ENCODE measurements at places on chromosomes 13 and 19.

GRCh38 chr19:54297759-54298305 lies 15.1 kb downstream of the LILRA5 start:
- no peak for DNase-seq

GRCh38 chr19:33737681-33738371 lies 58.8 kb upstream of the KCTD15 start:
- DNase-seq: no peak

DNA sequence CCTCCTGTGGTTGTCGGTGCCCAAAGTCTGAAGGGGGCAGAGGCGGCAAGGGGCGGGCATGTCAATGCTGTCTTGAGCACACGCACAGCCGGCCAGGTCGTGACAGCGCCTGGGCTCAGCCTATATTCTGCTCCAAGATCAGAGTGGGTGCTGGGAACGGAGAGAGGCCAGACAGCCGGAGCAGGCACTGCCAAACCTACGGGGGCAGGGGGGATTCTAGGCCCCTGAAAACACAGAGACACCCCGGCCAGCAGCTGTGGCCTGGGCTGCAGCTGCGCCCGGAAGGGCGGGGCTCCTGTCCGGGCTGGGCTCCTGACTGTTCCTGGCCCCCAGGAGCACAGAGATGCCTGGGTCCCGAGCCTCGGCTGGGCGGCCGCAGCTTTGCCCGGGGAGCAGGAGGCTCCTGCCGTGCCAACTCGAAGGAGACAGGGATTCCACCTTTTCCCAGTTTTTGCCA lies 2662.9 kb upstream of the PCDH20 start:
- no peak for DNase-seq

- no peak for DNase-seq
Observed at GRCh38 chr13:27137759-27138158, 33.9 kb downstream of the USP12 start.

GRCh38 chr13:20442375-20442774 lies 83.3 kb downstream of the CRYL1 start:
- DNase-seq: no peak

- DNase-seq: no peak
Observed at GRCh38 chr19:11088506-11089253, 583 bp upstream of the LDLR start.

GRCh38 chr13:86608701-86609100 lies 809.5 kb upstream of the SLITRK6 start:
- DNase-seq: no peak

DNA sequence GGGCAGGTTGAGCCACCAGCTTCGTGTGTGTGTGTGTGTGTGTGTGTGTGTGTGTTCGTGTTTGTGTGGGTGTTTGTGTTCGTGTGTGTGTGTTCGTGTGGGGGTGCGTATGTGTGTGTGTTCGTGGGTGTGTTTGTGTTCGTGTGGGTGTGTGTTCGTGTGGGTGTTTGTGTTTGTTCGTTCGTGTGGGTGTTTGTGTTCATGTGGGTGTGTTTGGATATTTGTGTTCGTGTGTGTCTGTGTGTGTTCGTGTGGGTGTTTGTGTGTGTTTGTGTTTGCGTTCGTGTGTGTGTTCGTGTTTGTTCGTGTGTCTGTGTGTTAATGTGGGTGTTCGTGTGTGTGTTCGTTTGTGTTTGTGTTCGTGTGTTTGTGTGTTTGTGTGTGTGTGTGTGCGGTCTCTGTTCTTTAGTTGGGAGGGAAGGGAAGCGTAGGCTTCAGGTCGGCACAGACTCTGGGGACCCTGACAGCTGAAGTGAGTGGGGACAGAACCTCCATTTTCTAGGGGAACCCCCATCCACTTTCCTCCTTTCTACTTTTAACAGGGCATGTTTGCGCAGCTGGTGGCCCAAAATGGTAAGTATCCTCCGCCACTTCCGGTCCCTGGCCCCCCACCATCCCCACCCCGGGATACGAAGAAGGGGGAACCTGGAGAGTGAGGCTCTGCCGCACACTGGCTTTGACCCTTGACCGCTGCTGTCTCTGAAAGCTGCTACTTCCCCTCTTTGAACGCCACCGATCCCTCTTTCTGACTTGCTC lies 1.6 kb downstream of the TNFSF9 start:
- DNase-seq: no peak

DNA sequence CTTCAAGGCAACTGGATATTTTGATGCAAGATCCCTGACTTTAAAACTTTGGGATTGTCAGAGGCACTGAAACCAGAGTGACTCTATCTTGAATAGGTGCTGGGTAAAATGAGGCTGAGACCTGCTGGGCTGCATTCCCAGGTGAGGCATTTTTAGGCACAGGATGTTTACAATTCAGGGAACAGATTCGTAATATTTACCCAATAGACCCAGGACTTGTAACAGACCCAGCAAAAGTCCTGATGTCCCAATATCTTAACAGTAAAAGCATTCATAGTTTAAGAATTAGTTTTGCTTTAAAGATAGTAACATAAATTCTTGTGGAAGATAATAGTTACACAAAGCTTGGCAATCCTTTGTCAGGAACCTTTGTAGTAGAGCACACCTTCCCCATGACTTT lies 166.2 kb downstream of the FGF14 start:
- no peak for DNase-seq

DNA sequence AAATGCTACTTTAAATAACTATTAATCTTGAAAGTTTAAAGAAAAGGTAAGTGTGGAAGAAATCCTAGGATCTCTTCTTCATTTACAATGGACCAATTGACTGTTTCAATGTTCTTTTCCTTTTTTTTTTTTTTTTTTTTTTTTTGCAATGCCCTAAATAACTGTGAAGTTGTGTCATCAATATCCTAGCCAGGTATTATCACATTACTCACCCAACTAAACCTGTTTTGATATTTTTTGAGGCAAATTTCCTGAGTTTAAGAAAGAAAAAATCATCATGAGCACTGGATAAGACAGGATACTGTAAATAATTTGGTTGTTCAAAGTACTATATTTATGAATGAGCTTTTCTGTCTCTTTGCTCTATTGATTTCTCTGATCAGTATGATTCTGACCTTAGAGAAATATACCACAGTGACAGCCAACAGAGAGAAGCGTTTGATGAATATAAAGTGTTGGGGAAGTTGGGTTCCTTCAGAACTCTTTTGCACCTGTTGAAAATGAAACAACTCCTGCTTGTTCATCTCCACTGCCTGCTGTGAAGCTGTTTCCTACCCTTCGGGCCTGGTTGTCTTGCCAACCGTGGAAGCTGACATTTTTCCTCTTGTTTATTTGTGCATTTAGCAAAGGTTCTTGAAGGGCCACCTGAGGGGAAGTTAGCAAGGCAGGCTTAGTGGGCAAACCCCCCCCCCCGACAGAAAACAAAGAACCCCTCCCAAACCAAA lies 1220.5 kb upstream of the SLC10A2 start:
- no peak for DNase-seq

- no peak for DNase-seq
Observed at GRCh38 chr19:54928299-54928698, 19.0 kb downstream of the NLRP7 start.

GRCh38 chr19:35404879-35405622 lies 34.2 kb downstream of the GPR42 start:
- no peak for DNase-seq

DNA sequence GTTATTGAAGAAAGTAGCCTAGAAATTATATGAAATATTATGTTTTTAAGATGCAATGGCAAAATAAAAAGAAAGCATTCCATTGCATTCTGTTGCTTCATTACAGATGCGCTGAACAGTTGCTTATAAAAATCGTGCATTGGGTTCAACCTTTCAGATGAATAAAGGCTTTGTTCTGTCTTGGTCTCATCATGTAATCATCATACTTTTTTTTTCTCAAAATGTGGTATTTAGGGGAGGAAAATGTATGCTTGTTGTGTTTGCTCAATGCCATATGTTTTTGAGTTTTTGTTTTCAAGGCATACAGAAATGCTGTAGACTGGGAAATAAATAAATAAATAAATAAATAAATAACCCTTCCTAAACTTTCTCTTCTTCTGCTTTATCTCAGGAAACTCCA lies 1.1 kb upstream of the MBNL2 start:
- DNase-seq: no peak

GRCh38 chr19:49814010-49814409 lies 918 bp upstream of the FUZ start:
- no peak for DNase-seq

- no peak for DNase-seq
Observed at GRCh38 chr13:74870865-74871264, 611.1 kb downstream of the TBC1D4 start.

GRCh38 chr19:40383668-40384248 lies 6.2 kb downstream of the HIPK4 start:
- DNase-seq: no peak

- no peak for DNase-seq
Observed at GRCh38 chr19:16330806-16331690, 6.4 kb downstream of the KLF2 start.

DNA sequence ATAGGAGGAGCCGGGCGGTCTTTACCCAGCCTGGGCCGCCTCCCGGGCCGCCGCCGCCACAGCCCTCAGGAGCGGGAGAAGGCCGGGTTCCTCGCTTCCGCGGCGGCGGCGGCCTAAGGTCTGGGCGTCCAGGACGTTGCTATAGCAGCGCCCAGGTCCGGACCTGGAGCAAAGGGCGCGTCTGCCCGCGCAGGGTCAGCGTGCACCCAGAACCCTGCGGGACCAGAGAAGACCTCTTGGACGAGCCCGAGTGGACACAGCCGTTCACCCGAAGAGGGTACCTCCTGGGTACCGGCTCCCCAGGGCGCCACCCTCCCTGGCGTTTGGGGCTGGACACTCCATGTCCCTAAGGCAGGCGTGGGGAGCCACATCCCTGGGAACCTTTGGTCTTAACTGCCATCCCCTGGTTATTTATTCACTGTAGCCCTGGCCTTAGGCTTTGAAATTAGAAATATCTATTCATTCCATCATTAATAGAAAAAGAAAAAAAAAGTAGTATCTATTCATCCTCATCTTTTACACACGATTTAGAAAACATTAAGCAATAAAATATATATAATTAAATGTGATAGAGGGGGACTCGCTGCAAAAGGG lies 2.4 kb downstream of the DZIP1 start:
- peak; percentile 51 for DNase-seq

DNA sequence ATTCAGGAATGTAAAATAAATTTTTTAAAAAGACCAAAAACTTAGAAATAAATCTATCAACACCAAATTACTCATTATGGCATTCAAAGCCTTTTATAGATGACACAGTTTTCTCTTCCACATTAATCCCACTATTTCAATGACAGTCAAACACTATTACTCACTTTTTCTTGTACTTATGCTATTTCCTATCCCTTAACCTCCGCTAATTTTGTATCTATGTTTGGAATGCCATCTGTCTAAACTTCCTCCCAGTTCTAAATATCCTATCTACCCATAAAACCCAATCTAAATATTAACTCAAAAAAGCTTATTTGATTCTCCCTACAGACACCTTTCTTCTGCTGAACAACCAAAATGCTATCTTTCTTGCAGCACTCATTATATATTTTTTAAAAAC lies 203.5 kb downstream of the ENOX1 start:
- no peak for DNase-seq

DNA sequence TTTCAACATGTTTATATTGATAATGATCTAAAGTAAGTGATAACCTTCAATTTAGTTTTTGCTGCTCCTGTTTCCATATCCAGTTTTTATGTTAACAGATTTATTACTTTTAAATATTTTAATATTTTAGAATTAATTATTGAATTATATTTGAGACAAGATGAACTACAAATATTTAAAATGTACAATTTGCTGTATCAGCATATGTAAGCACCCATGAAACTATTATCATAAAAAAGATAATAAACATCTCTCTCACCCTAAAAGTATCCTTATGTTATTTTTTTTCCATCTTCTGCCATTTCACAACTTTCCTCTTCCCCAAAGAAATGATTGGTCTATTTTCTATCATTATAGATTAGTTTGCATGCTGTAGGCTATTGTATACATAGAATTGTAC lies 1426.6 kb upstream of the PRR20A start:
- DNase-seq: no peak

GRCh38 chr19:45403272-45403671 lies 1.6 kb downstream of the PPP1R13L start:
- no peak for DNase-seq

GRCh38 chr19:47111006-47111621 lies 2.5 kb downstream of the ZC3H4 start:
- DNase-seq: peak; percentile 34

DNA sequence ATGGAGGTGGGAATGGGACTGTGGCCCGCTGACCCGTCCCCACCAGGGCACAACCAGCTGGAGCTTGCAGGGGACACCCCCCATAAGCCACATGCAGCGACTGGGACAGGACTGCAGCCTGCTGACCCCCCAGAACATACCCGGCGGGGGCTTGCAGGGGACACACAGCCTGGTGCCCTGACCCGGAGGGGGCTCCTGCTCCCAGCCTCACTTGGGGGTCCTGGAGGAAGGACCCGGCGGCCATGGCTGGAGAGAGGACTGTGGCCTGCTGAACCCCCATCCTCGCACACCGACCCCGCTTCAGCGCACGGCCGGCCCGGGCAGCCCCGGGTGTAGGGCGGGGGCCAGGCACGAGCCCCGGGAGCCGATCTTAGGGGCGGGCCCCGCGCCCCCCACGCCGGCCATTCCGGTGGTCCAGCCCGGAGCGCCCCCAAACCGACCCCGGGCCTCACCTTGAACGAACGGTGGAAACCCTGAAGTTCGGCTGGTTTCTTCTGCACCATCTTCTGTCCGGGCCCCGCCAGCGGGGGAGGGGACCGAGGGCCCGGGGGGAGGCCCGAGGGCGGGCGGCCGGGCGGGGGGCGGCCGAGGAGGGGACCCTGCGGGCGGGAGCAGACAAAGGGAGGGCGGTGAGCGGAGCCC lies 574 bp downstream of the MKNK2 start:
- no peak for DNase-seq

- no peak for DNase-seq
Observed at GRCh38 chr13:47250146-47250545, 353.3 kb upstream of the HTR2A start.

DNA sequence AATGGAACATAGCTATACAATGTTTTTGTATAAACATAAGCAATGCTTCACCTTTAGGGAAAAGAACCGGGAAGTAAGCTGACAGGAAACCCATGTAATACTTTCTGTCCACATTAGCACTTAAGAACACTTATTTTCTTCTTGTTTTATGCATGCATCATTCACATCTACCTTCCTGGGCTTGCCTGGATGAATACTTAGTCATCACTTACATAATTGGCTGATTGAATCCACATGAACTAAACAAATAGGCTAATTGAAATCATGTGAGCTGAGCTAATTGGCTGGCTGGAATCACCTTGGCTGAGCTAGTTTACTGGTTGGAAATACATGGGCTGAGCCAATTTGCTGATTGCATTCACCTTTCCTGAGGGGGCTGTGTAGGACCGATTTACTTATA lies 78.8 kb downstream of the ZNF726 start:
- DNase-seq: no peak

DNA sequence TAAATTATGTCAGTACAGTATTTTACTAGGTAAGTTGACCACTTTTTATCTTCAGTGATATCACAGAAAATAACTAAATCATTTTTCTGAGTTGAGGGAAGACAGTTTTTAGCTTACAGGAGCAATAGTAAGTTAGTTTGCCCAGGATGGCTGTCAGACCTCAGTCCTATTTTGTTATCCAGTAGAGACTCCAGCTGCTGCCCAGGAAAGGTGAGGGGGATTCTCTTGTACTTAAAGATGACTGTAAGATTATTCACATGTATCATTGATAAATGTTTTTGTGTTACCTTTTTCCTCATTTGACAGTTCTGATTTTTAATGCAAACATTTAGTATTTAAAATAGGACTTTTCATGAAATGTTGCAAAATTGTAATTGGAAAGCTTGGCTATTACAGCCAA lies 14.5 kb upstream of the GPR183 start:
- DNase-seq: no peak

All from body of pancreas (tissue), 4 donors.